ENCODE measurements at places on chromosomes 13 and 19.
A peak's percentile ranks its signal among the peaks of the same experiment; 100 is the strongest.

GRCh38 chr13:79807554-79807953, 326.6 kb downstream of the NDFIP2 start:
- DNase-seq, result no peak

DNA sequence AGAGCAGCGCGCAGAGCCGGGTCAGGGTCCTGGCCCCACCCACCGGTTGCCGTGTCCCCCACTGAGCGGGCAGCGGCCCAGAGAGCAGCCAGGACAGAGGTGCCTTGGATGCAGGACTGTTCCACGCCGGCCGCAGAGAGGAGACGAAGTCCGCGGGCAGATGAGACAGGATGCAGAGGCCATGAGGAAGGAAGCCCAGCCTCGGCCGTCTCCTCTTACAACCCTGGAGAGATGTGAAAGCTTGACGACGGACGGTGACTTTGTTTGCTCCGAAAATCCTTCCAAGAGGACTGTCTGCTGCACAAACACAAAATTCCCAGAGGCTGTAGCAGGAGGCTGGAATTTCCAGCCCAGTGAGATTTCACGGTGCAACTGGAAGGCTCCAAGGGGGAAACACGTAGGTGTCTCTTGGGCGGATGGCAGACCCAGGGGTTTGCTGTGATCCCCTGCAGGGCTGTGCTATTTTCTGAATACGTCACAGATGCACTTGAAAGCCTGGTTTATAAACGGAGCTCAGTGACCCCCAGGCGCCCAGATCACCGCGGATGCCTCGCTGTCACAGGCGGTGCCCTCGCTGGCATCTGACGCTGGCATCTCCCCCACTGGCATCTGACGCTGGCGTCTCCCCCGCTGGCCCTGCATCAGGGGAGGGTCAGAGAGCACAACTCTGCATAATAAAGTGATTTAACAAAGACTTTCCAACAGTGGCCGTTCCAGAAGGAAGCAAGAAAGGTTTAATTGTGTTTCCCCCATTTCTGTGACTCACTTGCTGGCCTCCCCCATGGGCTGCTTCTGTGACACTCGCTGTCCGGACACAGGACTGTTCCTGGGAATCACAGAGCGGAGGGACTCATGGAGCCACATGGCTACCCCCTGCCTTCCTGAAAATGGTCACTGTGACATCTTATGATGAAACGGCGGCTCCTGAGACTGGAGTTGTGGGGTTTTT, 62.0 kb upstream of the C13orf46 start:
- no peak for DNase-seq

DNA sequence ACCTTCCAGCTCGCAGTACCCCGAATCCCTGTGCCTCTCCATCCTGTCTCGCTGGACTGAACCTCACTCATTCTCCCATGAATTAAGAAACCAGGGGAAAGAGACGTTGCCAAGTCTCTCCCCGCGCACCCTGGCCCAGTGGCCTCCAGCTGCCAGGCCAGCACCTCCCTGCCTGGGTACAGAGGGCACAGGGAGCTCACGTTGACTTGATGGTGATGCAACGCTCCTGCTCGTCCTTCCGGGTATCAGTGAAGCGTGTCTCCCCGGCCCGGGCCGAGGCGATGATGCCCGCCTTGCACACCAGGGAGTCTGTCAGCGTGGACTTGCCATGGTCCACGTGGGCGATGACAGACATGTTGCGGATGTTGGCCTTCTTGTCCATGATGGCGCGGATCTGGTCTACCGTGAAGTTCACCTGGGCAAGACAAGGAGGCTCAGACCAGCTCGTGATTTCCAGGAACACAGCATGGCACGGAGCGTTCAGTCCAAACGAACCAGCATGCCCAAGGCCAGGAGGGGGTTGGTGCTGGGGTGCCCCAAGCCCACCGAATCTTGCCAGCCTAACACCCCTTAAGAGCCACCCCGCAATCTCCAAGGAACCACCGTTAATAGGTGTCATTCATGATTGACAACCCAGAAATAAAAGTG, 1.2 kb downstream of the EEF2 start:
- DNase-seq, result no peak

- no peak for DNase-seq
These were observed 382.7 kb downstream of the LIG4 start for GRCh38 chr13:107832500-107833100.

DNA sequence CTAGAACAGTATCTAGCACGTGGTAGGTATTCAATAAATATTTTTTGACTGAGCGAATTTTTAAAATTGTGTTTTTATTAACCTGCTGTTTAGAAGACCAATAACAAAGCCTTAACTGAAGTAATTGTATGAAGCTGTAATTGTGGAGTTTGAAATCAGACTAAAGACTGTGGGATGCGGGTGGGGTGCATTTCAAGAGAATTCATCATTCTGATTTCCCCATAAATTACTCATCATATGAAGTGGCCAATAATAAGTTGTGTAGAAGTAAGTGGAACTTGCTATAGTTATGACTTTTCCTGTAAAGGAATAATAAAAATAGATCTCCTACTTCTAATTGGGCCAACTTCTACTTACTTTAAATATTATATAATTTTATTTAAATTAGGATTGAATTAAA, 449.3 kb downstream of the PCDH9 start:
- no peak for DNase-seq

DNA sequence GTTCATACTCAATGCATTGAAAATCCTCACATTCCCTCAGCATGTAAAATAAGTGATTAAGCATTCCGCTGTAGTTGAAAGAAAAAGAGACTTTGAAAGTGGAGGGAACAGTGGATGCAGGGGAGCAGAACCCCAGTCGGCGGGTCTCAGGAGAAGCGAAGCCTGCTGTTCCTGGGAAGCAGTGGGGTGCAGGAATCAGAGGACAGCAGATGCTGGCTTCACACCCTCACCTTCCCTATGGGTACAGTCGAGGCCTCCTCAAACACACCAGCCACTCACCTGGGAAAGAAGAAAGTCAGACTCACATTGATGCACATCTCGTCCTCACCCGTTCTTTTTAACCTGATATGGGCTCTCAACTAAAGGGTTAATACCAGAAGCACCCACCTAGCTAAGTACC, 38.2 kb downstream of the COL4A2 start:
- no peak for DNase-seq

DNA sequence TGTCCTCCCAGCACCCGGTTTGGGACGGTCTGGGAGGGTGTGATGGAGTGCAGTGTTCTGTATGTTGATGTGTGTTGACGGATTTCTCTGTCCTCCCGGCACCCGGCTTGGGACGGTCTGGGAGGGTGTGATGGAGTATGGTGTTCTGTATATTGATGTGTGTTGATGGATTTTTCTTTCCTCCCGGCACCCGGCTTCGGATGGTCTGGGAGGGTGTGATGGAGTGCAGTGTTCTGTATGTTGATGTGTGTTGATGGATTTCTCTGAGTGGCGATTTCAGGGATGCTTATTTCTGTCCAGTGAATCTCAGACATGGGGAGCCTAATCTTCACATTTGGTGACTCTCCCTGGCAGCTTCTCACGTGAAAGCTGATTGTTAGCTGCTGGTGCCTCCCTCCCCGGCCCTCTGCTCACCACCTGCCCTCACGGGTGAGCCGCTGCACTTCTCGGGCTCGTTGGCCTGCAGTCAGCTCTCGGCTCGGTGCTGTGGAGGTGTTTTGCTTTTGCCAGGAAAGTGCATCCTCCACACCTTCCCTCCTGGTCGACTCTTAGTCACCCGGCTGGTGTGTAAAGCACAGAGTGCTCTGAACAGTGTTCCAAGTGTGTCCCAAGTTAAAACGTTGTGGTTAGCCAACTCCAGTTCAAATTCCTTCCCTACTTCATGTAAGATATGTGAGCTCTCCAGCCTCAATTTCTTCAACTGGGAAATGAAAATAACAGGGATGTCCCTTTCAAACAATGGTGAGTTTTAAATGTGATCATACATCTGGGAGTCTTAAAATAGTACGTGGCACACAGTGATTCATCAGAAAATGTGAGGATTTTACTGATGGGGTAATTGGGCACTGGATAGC, 54.6 kb downstream of the ATP11A start:
- DNase-seq, result no peak

DNA sequence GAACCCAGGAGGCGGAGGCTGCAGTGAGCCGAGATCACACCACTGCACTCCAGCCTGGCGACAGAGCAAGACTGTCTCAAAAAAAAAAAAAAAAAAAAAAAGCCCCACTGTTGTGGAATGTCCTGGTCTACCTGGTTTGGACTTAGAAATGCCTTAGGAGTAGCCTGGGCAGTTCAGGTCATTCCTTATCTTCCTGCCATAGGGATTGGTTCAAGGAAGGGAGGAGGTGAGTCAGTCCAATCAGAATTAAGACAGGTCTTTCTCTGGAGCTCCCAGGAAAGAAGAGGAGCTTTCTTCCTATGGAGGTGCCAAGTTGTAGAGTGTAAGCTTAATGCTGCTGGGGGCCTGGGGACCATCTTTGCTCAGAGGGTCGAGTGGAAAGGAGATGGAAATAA, 44.8 kb downstream of the SIPA1L3 start:
- no peak for DNase-seq

GRCh38 chr13:39971526-39971925, 316.1 kb downstream of the COG6 start:
- DNase-seq, result no peak

- no peak for DNase-seq
These were observed 1.3 kb downstream of the CSNK1G2 start for GRCh38 chr19:1942078-1942933.

- no peak for DNase-seq
These were observed 1231.4 kb upstream of the MIR17HG start for GRCh38 chr13:90116121-90116520.

GRCh38 chr13:42189061-42189460, 82.9 kb upstream of the AKAP11 start:
- DNase-seq, result no peak

DNA sequence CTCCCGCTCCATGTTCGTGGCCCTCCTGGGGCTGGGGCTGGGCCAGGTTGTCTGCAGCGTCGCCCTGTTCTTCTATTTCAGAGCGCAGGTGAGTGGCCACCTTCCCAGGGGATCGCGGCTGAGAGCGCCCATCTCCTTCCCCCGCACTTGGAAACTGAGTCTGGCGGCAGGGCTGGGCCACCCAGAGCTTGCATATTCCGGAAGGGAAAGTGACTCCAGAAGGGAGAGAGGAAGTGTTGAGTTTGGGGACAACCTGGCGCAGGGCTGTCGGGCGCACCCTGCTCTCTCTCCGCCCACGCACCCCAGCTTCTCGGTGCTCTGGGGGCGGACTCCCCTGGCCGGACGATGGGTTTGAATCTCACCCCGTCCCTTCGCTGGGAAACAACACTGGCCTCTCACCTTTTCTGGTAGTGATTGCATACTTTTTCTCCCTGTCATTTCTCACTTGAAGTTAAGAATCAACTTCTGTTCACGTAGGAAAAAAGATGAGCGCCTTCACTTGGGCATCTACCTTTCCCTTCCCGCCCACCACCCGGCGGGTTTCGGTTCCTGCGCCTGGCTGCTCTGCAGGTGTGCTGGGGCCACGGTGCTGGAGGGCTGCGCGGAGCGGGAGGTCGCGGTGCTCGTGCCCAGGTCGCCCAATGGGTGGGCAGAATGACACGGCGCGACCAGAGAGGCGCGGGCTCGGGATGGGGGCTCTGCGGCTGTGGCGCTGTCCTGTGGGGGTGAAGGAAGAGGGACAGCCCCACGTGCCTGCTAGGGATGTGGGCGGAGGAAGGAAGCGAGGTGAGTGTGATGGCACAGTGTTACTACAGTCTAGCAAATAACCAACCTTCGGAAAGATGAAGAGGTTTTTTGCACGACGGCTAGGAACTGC, 721 bp downstream of the TNFSF11 start:
- no peak for DNase-seq

DNA sequence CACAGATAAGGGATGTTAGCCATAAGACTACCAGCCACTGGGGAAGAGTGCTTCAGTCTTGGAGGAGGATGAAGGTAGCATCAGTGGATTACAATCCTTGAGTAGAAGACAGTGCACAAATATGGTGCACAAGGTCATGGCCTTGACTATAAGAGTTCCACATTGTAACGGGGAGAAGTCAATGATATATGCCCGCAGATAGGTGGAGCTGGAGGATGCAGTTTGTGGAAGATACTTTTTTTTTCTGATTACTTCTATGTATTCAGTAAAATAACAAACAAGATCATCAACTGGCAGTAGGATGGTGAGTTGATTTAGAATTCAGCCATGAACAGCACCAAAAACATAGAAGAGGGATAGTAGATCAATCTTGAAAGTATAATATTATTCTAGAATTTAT, 926.8 kb upstream of the MIR17HG start:
- no peak for DNase-seq

DNA sequence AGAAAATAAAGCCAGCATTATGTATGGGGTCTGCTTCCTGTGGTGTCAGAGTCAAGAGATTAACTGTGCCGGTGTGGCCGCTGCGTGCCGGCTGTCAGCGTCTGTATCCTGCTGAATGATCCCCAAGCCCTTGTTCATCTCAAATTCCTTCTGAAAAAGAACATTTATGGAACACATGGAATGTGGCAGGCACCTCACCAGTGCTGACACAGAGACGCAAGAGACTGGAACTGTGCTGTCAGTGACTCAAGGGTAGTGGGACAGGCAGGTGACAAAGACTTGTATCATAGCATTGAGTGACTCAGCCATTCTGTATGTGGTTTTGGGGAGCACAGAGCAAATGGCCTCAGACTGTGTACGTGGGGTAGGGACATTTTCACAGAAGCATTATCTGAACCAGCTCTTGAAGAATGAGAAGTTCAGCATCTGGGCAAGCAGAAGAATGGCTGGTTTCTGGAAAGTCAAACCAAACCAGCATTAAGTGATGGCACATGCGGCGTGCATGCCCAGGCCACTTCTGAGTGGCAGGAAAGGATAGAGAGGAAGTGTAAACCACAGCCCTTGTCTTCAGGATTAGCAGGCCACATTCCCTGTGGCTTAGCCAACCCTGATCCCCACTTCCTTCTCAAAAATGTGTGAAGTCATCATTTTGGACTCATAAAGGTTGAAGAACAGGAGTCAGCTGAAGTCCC, 54.0 kb upstream of the IRS2 start:
- no peak for DNase-seq

GRCh38 chr13:112684071-112684845, 5.6 kb upstream of the ATP11A start:
- DNase-seq, result no peak

DNA sequence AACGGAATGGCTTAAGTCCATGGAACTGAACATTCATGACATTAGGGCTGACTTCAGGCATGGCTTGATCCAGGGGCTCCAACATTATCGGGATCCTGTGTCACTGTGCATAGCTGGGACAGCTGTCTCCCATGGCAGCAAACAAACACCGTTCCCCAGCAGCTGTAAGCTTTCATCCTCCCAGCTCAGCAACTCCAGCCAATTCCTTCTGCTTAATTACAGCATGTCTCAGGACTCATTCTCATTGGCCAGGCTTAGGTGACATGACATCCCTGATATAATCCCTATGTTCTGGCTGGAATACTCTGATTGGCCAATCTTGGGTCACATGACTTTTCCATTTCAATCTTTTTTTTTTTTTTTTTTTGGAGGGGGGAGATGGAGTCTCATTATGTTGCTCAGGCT, 10.9 kb upstream of the TLE5 start:
- DNase-seq, result peak; percentile 79

DNA sequence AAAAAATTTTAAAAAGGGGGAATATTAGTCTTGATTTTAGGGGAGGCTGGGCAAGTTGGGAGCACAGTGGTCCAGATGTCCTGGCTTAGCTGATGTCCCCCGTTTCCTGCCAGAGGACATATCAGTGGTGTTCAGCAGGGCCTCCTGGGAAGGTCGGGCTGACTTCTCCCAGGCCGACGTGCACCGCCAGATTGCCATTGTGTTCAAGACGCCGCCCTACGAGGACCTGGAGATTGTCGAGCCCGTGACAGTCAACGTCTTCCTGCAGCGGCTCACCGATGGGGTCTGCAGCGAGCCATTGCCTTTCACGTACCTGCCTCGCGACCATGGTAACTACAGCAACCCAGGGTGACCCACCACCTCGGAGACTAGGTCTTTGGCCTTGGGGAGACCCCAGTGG, 6.4 kb upstream of the CLASRP start:
- no peak for DNase-seq

GRCh38 chr13:98979012-98979660, 1.3 kb upstream of the DOCK9 start:
- no peak for DNase-seq
